ENCODE measurements at places on chromosomes 1 and 21.
A peak's percentile ranks its signal among the peaks of the same experiment; 100 is the strongest.

DNA sequence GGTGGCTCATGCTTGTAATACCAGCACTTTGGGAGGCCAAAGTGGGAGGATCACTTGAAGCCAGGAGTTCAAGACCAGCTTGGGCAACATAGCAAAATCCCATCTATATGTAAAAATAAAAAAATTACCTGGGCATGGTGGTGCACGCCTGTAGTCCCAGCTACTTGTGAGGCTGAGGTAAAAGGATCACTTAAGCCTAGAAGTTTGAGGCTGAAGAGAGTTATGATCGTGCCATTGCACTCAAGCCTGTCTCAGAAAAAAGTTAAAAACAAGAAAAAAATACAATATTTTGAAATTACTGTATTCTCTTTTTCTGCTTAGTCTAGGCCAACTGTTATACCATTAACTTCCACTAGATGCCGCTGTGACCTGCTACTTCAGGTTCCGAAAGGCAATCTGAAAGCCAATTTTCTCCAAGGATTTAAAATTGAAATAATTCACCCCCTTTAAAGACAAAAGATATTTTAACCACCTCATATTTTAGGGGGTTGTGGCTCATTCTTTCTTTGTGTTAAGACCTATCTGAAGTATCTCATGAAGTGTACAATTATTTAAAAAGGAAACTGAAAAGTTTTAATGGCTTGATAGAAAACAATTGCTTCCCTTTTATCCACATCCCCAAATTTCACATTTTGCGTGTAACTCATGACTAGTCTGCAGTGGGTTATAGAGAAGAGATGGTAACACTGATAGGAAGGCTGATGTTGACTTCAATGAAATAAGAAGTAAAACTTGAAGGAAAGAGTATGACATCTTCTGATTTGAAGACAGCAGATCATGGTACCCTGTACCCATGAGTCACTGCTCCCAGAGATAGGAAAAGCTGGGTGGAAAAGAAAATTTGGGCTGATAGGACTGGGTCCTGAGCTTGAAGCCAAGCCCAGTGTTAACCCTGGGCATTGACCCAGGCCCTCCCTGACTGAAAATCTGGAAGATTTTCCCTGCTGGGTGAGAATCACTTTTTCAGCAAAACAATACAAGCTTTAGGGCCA lies 24.4 kb upstream of the CLDN14 start:
- no peak for DNase-seq

- DNase-seq = no peak
These were observed 131.1 kb downstream of the KIAA0319L start for GRCh38 chr1:35426097-35426586.

DNA sequence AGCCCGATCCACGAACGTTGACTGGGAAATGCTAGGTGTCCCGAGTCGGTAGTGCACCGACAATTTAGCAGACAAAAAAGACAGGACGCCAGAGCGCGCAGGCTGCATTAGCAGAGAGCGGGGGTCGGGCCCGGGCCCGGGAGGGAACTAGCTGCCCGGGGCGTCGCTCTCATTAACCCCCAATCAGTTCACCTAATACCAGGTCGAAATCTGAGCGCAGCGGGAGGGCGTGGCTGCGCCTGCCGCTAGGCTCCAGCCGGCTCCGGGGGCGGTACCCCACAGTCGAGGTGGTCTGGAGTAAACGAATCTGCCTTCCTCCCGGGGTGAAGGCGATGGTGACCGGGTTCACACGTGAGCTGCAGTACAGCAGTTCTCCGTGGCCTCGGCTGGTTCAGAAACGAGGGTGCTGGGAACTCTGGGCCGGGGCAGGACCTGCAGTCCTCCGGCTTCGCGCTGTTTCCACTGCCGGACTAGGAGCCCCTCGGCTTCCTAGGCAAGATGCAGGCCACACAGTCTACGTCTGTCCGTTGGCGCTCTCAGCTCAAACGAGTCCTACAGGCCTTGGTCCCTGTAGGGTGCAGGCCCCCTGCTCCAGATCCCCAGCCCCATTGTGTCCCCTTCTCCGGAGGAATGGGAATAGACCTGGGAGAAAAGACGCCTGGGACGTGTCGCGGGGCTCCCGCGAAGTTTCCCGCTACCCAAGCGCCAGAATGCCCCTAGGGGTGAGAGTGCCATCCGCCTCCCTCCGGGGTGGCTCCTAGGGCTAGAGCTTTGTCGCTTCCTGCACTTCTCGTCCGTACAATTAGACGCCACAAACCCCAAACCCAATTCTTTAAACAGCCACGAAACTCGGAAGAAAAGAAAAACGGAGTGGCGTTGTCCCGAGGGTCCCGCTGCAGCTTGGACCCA lies 2.0 kb downstream of the GFI1 start:
- DNase-seq = peak; percentile 35

- DNase-seq = no peak
These were observed 431 bp downstream of the CLCN6 start for GRCh38 chr1:11806307-11806936.

- DNase-seq = peak; percentile 30
These were observed 167.5 kb downstream of the ZNF281 start for GRCh38 chr1:200242110-200243041.

DNA sequence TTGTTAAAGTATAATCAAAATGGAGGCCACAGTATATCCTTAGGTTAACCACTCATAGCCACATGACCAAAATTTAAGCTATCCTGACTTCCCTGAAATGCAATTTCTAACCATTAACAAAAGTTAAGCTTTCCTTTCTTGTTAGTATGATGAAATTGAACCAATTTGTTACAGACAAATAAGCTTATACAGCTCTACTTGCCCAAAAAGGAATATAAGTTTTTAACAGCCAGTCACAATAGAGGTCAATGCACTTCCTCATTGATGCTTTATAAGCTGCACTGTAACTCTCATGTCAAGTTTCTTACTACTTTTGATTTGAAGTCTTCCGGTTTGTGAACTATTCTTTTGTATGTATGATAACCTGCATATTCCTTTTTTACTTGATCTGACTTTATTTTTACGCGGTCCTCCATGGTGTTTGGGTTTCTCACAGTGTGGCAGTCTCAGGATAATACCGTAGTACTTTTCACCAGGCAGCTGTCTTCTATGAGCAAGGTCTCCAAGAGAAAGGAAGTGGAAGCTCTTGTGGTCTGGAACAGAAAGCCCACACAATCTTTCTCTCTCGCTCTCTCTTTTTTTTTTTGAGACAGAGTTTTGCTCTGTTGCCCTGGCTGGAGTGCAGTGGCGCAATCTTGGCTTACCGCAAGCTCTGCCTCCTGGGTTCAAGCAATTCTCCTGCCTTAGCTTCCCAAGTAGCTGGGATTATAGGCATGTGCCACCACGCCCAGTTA lies 331.6 kb downstream of the SRGAP2C start:
- DNase-seq = no peak

DNA sequence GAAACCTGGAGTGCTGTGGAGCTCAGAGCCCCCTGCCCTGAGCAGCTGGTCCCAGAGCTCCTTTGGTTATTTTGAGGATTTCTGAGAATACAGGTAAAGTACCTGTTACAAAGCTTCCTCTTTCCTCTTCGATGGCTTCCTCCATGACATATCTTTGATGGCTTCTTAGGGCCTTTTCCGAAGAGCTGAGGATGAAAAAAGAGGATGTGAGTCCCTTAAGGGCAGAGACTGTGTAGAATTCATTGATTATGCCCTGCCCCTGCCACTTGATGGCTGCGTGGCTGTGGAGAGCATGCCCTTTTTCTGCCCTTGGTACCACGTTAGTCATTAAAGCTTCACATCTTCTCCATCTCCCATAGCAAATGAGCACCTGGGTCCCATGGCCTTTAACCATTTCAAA lies 14.2 kb downstream of the TEX35 start:
- DNase-seq = no peak

GRCh38 chr1:155801149-155801548 lies 55.9 kb downstream of the GON4L start:
- DNase-seq = no peak

DNA sequence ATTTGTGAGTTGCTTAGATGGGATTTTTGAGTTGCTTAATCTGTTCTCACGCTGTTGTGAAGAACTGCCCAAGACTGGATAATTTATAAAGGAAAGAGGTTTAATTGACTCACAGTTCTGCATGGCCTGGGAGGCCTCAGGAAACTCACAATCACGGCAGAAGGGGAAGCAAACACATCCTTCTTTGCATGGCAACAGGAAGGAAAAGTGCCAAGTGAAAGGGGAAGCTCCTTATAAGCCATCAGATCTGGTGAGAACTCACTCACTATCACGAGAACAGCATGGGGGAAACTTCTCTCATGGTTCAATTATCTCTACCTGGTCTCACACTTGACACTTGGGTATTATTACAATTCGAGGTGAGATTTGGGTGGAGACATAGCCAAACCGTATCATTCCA lies 10.3 kb downstream of the CLIC6 start:
- DNase-seq = no peak

- no peak for DNase-seq
These were observed 18.6 kb downstream of the USP24 start for GRCh38 chr1:55196433-55197035.

Data from right renal pelvis (tissue), 4 donors.